ENCODE measurements at places on chromosomes 13 and 19.

- no peak for DNase-seq
Measured at GRCh38 chr19:1568320-1569019, at the start of gene MEX3D. Gene MEX3D, minus strand, starts transcription at chr19:1568325. Its CDS starts 267 bp downstream, at chr19:1568058.

DNA sequence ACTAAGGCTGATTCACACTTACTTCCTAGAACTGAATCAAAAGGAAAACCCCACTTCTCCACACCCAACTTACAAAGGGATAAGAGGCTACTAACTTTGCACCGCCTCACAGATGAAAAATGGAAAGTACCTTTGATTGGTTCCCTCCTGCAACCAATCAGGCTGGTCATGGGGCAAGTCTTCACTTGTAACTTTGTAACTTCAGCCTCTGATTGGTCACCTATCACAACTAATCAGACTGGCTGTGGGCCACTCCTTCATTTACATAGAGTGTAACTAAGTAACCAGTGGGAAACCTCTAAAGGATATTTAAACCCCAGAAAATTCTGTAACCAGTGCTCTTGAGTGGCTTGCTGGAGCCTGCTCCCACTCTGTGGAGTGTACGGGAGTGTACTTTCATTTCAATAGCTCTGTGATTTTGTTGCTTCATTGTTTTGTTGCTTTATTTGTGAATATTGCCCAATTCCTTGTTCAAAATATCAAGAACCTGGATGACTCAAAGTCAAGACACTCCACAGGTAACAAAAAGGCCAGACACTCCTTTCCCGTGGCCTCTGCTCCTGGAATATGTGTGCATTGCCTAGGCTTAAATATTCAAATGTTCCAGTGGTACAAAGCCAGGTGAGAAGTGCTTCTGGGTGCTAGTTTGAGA lies 50.5 kb downstream of the RFC3 start:
- DNase-seq, result no peak

GRCh38 chr19:10316229-10317044 lies 622 bp upstream of the FDX2 start:
- no peak for DNase-seq

- DNase-seq, result no peak
Measured at GRCh38 chr13:76638181-76638580, 248.0 kb downstream of the KCTD12 start.

DNA sequence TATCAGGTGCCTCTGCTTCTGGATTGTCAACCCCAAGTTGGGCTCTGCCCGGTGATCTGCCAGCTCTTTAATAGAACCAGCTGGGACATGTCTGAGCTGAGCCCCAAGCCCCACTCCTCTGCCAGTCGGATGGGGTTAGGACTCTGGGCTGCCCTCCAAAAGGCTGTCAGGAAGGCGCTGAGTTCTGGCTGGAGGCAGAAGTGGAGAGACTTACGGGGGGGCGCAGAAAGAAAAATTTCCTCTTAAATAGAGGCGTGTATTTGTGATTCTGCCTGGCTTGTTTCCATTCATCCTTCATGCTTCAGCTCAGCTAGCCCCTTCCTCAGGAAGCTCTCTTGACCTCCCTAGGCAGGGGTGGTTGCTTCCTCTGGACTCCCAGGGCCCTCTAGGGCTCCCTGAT lies 985 bp upstream of the KCNK6 start:
- DNase-seq, result no peak

- DNase-seq, result no peak
Measured at GRCh38 chr19:52600639-52601024, 30.5 kb downstream of the ZNF701 start.

DNA sequence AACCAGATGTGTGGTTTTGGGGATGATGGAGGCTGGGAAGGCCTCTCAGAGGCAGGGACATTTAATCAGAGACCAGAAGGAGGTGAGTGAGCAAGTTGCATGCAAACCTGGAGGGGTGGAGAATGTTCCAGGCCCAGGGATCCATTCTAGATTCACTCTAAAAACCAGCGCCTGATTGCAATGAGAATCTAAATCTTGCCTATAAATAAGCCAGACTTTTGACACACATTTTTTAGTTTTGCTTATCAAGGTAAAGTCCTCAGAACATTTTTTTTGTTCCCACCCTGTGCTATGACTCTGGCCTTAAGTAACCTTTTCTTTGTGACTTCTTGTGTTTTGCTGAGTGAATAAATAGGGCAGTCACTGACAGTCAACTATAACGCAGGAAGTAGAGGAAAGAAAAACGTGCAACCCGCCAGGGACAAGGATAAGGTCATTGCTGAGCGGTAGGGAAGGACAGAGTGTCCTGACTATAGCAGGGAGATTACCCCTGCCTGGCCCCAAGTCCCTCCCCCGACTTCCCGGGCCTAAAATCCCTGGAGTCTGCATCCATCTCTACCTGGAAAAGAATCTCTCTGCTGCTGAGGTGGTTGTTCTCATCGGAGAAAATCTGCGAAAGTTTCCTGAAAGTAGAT lies 14.4 kb downstream of the RGL3 start:
- no peak for DNase-seq
